ENCODE measurements at places on chromosomes 13 and 19.

DNA sequence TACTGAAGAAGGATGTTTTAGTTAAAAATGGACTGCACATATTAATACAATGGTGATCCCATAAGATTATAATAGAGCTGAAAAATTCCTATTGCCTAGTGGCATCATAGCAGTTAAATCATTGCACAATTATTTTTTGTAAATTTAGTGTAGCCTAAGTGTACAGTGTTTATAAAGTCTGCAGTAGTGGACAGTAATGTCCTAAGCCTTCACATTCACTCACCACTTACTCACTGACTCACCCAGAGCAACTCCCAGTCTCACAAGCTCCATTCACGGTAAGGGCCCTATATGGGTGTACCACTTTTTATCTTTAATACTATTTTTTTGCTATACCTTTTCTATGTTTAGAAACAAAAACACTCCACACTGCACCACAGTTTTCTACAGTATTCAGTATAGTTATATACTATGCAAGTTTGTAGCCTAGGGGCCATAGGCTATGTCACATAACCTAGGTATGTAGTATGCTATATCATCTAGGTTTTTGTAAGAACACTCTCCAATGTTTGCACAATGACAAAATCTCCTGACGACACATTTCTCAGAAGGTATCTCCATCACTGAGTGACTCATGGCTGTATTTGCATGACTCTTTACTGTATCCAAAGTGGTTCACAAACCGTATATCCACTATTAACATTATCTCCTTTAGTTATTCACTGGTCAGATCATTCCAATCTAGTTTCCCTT, 536.0 kb downstream of the KLF12 start:
- no peak for DNase-seq

DNA sequence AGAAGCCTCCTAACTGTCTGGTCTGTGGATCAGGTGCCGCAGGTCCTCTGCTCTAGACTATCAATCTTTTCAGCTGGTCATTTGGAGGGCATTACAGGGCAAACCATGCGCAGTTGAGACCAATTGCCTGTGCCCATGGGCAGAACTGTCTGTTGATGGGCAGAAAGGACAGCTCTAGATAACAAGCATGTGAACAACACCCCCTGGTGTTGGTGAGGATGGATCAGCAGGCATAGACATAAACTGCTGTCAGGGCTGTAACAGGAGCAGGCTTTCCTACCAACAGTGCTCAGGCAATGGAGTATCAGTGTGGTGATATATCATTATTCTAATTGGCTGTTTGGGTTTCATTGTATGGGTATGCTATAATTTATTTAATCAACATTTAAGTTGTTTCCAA, 104.7 kb upstream of the KL start:
- no peak for DNase-seq

DNA sequence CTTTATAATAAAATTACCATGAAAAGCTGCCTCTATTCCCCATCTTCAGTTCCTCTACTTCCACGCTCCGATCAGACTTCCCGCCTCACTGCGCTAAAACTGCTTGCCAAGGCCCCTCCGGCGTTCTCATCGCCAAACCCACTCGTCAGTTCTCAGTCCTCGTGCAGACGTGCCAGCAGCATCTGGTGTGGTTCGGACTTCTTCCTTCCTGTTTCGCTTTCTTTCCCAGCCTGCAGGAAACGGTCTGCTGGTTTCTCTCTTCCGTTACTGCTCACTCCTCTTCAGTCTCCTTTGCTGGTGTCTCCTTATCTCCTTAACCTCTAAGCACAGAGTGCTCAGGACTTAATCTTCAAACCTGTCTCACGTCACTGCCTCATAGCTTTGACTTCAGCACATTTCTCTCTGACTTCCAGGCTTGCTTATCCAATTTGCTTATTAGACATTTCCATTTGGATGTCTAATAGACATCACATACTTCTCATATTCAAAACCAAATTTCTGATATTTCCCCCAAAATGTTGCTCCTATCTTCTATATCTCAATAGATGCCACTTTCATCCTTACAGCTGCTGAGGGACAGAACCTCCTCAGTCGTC, 40.3 kb downstream of the RCBTB2 start:
- peak; percentile 84 for DNase-seq

DNA sequence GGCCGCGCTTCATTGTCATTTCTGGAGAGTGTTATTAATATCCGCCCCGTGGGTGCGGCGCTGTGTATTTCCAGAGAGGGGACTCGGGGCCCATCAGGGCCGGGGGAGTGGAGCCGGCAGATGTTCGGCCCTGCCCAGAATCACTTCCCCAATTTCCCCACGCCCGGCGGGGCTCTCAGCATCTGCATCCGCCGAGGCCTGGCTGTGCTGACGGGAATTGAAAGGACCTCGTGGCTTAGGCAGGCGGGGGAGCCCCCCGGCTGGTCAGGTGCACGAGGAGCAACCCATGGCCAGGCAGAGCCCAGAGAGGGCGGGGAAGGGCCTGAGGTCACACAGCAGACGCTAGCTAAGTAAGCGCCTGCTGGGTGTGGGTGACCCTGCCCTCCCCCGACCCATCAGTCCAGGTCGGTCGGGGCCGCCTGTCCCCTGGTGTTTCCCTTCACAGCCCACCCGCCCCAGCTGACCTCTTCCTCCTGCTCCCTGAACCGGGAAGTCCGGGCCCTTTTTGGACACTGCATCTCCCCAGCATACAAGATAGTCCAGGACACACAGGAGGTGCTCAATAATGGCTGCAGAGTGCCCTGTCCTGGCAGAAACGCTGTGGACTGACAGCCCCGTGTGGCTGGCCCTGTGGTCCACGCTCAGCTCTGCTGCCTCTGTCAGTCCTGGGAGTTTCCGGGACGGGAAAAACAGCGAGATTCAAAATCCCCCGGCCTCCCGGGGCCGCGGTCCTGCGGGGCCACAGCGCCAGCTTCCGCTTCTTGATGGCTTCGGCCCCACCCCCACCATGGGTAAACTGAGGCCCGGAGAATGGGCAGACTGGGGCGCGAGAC, 22.1 kb downstream of the ARID3A start:
- no peak for DNase-seq

GRCh38 chr19:40150170-40150569, 41.1 kb upstream of the MAP3K10 start:
- no peak for DNase-seq

GRCh38 chr19:31349160-31349881, at the start of gene TSHZ3:
Gene TSHZ3 (minus strand): TSS chr19:31349436. CDS start chr19:31349219, 217 bp downstream.
- peak; percentile 39 for DNase-seq

- no peak for DNase-seq
Observed at GRCh38 chr13:45406421-45406820, 11.8 kb downstream of the SLC25A30 start.

DNA sequence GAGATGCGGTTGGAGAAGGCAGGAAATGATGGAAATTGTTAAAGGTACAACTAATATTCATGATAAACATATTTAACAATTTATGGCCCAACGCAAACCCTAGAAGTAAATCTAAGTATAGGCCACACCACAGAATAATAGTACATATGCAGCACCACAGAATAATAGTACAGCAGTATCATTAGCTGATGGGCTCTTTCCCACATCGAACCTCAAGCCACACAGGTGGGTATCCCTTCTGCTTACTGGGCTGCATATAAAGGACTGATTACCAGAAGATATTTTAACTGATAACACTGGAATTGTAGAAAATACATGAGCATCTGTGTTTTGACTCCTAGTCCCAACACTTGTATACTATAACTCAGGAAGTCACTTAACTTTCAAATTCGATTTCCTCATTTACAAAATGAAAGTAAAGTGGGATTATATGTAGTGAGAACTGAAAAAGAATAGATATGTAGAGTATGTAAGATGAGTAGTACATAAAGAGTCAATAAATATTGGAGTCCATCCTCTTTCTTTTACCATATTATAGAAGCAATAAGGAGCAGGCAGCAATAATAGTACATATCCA, 91.5 kb downstream of the TSC22D1 start:
- DNase-seq = no peak

GRCh38 chr13:101627556-101627943, 175.1 kb downstream of the ITGBL1 start:
- no peak for DNase-seq

DNA sequence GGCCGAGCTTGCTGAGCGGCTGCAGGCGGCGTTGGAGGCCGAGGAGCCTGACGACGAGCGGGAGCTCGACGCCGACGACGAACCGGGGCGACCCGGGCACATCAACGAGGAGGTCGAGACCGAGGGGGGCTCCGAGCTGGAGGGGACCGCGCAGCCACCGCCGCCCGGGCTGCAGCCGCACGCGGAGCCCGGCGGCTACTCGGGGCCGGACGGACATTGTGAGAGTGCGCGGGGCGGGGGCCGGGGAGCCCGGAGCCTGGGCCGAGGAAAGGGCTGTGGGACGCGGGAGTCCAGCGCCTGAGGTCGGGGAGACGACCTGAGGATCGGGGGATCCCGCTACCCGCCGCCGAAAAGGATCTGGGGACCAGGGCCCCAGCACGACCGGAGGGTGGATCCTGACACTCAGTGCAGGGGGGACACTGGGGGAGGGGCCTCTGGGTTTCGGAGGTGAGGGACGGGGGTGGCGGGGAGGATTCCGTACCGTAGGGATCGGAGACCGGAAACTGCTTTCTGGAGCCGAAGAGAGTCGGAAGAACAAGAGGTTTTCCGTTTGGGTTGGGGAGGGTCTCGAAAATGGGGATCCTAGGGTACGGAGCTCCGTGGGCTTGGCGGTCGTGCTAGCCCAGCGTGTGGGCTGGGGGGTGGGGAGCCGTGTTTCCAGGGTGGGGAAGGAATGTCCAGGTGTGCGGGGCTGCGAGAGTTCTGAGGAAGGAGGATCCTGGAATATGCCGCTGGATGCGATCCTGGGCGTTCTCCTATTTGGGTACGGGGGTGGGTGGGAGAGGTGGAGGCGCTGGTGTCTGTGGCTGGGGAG, 616 bp downstream of the HNRNPUL1 start:
- peak; percentile 32 for DNase-seq

GRCh38 chr19:29277102-29277501, 64.2 kb upstream of the UQCRFS1 start:
- peak; percentile 53 for DNase-seq

- no peak for DNase-seq
Observed at GRCh38 chr13:52383366-52383765, 22.6 kb downstream of the THSD1 start.

- no peak for DNase-seq
Observed at GRCh38 chr13:109728061-109728460, 58.3 kb downstream of the IRS2 start.

- DNase-seq = no peak
Observed at GRCh38 chr13:79403113-79403512, 2.9 kb downstream of the RBM26 start.

DNA sequence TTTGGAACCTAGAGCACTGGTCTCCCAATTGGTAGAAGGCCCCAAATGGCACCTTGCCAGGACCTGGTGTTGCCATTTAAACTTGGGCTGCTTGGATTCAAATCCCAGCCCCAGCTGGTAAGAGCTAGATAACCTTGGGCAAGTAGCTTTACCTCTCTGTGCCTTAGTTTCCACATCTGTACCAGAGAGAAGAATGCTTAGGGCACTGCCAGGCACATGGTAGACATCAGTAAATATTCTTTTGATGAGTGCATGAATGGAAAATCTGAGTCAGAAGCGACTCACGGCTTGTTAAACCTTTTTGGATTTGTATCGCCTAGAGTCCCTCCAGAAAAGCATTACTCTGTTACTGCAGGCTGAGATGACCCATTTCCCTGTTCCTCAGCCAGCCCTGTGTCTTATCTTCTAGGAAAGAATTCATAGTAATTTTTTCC, 90.9 kb downstream of the SIPA1L3 start:
- no peak for DNase-seq

DNA sequence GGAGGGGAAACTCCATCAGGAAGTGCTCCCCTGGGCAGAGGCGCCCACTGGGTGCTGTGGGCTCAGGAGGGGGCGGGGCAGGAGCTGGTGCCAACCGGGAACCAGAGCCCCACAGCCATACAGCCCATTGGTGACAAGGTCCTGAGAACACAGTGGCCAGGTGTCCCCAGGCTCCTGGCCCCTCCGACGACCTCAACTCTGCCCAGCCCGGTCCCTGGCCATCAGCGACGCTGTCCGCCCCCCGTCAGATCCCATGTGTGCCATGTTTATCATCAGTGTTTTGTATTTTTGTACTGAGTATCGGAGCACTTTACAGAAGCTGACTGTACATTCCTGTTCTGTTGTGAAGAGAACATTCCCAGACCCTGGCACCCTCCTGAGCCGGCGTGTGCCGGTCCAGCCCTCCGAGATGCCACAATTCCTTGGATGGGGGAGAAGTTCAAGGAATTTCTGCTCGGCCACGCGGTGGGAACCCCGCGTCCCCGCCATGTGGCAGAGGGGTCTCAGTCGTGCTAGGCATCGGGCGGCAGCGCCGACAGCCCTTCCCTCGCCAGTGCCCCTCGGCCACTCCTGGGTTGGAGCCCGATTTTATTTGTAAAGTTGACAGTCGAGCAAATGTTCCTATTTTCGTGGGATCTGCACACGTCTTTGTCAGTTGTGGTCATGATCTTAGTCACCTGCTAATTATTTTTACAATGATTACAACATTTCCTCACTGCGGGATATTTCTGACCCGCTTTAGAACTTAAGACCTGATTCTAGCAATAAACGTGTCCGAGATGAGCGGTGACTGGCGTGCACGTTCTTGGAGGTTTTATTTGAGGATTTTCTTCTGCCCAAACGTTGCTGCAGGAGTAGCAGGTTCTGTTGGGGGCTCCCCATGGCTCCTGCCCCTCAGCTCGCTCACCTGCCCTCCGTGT, 16.9 kb downstream of the PEX11G start:
- DNase-seq = no peak

GRCh38 chr19:45817725-45818301, 2.7 kb upstream of the RSPH6A start:
- DNase-seq = no peak

DNA sequence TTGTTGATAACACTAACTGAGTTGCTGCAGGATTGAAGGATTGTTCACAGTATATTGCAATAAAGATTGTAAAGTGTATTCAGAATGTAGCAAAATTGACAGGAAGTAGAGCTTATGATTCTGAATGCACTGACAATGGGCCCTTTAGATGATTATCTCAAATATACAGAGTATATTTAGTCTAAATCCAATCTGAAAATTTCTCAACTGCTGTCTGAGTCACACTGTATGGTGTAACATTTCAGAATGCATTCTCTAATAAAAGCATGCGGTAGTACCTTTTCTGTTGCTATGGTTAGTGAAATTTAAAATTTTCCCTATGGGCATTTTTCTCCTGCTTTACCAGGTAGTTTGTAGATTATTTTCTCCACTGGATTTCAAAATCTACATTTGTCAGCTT, 365.2 kb downstream of the PCDH17 start:
- DNase-seq = no peak

DNA sequence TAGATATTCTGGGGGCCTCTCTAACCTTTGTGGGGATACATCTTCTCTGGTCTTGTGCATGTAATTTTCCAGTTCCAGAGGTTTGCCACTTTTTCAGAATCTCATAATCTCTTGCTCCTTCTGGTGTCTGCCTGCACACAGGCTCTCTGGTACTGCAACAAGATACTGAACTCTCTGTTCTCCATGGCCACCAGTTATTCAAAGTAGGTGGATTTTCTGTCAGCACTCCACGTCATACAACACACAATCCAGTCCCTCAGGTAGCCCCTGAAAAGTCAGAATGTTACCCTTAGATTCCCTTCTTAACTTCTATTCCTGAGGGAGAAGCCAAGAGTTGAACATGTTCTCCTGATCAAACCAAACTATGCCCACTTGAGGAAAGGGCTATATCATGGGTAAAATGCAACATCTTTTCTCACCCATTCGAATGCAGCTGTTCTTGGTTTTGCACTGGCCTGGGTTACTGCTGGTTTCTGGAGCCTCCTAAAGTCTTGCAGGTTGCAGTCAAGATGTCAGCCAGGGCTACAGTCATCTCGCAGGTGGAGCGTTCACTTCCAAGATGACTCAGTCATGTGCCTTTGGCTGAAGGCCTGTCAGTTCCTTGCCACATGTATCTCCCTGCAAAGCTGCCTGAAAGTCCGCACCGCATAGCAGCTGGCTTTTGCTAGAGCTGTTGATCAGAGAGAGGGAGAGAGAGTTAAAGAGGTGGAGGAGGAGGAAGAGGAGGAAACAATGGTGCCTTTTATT, 57.7 kb upstream of the TUBA3C start:
- no peak for DNase-seq

All from CD4-positive, alpha-beta T cell treated with Interleukin-6 at 100 ng/mL for 8 hours (primary cell).